ENCODE measurements at places on chromosomes 7 and 10.

DNA sequence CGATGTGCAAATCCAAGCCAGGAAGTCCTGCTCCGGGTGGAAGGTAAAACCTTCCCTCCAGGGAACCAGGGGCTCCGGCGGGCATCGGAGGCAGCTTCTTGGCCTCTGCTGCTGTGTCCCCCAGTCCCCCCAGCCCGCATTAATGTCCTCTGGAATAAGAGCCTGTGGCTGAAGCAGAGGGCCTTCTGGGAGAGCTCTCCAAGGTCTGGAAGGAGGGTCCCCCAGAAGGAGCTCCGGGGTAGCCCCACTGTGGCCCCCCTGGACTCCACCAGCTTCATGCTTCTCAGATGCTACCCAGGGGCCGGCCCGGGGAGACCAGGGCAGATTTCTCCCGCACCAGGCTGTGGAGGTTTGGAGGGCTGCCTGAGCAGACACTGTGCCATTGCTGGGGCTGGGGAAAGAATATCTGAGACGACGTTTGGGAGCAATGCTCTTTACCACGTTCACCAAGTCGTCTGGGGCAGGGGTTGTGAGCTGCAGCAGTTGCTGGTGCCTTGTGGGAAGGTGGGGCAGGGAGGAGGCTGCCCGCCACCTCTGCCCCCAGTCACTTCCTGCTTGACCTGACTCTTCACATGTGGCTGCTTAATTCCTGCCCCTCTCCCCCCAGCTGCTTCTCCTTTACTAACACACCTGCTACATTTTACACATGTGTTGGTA is 8.3 kb downstream of the ZNF853 start:
- DNase-seq: no peak

- DNase-seq: no peak
Observed at GRCh38 chr7:157676456-157677255, 339.9 kb downstream of the DNAJB6 start.

DNA sequence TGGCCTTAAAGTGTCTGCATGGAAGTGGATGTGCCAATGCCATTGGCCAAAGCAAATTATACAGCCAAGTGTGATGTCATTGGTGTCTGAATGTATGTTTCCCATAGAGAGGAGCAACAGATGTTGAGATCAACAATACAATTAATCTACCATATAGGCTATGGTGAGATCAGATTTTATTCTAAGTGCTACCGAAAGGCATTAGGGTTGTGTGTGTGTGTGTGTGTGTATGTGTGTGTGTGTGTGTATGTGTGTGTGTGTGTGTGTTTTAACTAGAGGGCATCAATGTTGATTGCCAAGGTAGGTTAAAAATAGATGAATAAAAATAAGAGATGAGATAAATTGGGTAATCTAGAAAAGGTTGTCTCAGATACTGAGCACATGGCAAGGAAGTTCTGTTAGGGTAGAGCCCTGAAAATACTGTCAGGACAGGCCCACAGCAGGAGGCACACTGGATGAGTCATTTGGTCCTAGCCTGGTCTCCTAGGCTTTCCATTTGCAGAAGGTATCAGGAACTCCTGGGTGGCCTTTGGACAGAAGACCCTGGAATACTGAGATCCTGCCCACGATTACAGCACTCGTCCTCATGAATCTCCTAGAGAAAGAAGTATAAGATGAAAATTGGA is 446.0 kb upstream of the PODXL start:
- no peak for DNase-seq

DNA sequence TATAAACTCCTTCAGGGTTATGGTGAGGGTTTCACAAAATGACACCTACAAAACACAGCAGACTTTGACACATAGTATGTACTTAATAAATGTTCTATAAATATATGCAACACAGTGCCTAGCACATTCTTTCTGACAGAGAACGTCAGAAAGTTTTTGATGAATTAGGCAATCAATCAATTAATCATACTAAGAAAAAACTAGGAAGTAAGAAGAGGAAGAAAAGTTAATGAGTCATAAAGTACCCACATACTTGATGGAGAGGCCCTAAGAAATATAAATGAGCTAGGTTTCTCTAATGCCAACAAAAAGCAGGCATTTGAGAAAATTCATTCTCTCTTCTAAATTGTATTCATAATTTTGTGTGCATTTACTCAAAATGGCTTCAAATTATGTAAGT is 192.7 kb upstream of the VWC2 start:
- DNase-seq: no peak

DNA sequence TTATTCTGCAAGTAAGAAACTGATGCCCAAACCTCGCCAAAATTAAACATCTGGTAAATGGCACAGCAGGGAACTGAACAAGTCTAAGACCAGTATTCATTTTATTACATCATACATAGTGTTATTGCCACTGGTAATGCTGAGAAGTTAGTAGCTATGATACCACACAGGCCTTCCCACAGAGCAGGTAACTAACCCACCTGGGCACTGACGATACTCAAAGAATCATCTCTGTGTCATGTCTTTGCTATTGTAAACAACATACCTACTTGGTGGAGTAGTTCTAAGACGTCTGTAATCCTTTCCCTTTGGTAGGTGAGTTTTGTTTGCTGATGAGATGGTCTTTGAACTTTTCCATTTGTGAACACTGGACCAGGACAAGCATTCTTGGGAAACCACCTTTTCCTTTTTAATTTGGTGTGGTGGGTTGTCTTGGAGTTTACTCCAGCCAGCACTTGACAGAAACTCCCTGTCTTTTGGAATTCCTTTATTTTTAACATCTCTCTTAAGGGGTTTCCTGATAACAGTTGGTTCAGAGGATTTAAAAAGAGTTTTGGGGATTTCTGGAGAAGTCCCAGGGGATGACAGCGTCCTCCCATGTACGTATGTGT is 40.9 kb downstream of the PDSS1 start:
- DNase-seq: no peak

DNA sequence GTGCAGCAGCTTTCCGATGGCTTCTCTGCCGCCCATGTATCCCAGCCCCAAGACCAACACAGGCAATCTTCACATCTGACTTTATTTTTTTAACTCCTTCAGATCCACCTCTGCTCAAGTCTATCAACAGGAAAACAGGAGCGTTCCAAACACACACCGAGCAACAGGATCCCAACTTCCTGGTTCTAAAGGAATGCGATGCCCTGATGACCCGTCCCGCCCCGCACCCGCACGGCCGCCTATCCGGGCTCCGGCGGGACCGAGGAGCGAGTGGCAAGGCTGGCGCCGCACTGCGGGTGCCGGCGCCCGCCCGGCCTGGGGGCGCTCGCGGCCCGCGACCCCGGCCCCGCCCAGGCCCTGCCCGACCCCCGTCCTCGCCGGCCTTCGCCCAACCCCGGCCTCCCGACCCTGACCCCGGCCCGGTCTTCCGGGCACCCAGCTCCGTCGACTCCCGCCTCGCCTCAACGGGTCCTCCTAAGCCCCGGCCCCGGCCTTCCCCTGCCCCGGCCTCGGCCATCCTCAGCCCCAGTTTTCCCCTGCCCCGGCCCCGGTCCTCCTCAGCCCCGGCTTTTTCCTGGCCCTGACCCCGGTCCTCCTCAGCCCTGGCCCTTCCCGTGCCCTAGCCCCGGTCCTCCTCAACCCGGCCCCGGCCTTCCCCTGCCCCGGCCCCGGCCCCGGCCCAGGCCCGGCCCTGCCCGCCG is 730 bp downstream of the LARP4B start:
- peak; percentile 31 for DNase-seq

GRCh38 chr7:1745576-1746490 is 75.8 kb downstream of the ELFN1 start:
- no peak for DNase-seq

DNA sequence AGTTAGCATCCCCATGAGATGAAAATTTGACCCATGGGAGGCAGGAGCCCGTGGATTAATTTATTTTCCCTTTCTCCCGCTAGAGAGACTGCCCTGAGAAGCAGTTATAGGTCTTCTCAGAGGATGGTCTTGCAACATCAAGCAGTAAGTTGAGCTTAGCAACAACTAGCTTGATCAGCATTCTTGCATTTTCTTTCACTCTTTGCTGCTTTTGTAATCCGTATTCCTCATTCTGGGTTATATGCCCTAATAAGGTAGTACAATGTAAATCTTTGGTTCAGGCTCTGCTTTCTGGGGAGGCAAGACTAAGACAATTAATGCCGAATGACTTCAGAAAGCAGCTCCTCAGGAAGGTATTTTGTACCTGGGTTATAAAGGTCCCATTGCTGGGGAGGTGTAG is 146.8 kb downstream of the FZD1 start:
- no peak for DNase-seq

DNA sequence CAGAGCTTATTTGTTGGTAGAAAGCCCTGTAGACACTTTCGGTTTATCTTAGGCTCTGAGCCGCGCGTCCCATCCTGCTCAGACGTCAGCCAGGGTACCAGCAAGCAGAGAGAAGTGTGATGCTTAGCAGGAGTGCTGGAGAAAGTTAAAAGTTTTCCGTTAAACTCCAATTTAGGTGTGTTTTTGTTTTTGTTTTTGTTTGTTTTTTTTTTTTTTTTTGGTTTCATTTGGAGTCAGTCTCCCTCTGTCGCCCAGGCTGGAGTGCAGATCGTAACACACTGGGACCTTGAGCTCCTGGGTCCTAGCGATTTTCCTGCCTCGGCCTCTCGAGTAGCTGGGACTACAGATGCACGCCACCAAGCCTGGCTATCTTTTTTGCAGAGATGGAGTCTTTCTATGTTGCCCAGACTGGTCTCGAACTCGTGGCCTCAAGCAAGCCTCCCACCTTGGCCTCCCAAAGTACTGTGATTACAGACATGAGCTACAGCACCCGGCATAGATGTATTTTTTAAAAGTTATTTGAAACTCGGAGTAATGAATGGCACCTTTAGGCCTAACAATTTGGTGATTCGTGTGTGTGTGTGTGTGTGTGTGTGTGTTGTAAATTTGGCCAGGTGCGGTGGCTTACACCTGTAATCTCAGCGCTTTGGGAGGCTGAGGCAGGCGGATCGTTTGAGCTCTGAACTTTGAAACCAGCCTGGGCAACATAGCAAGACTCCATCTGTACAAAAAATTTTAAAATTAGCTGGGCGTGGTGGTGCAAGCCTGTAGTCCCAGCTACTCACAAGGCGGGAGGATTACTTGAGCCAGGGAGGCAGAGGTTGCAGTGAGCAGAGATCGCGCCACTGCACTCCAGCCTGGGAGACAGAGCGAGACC is 1.3 kb upstream of the HIP1 start:
- peak; percentile 39 for DNase-seq

GRCh38 chr10:29811751-29812427 is 177.1 kb upstream of the SVIL start:
- DNase-seq: peak; percentile 50

- DNase-seq: no peak
Observed at GRCh38 chr10:79105150-79105739, 36.5 kb downstream of the ZMIZ1 start.

- no peak for DNase-seq
Observed at GRCh38 chr7:39624935-39625694, 1.7 kb downstream of the RALA start.

GRCh38 chr7:2517678-2518507 is 1.7 kb upstream of the LFNG start:
- DNase-seq: no peak

- DNase-seq: no peak
Observed at GRCh38 chr10:113067501-113067900, 117.5 kb downstream of the TCF7L2 start.

- no peak for DNase-seq
Observed at GRCh38 chr7:97269741-97270140, 152.2 kb downstream of the SDHAF3 start.

DNA sequence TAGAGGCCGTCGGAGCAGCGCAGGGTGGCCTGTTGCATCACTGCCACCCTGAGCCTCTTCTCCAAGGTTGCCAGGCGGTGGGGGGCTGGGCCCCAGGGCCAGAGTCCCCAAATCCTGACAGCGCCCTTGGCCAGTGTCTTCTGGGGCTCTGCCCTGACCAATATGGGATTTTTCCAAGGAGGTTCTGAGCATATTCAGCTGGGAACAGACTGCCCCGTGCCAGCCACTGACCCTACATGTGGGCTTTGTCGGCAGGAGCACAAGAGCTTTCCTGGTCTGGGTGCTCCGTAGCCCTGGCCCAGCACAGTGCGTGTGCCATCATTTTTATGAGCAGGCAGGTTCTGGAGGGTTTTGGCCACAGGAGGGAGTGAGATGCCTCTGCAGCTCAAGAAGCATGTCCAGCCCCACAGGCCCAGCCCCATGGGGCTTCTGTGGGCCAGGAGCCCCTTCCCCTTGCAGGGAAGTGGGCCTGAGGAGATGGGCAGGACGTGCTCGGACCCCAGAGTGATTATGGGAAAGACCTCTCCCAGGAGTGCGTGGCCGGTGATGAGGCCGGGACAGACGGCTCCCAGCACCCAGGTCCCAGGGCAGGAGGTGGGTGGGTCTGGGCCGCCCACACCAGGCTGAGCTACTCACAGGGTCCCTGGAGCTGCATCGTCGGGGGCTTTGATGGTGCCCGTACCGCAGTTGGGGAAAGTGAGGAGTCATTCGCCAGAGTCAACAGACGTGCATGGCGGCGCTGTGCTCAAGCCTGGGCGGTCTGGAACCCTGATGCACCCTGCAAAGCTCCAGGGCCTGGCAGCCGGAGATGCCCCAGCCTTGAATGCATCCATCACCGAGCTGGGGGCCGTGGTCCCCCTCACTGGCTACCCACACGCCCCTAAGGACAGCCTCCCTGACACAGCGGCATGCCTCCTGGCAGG is 66.6 kb downstream of the PWWP2B start:
- no peak for DNase-seq

GRCh38 chr10:111246814-111247452 is 170.1 kb downstream of the ADRA2A start:
- DNase-seq: no peak

DNA sequence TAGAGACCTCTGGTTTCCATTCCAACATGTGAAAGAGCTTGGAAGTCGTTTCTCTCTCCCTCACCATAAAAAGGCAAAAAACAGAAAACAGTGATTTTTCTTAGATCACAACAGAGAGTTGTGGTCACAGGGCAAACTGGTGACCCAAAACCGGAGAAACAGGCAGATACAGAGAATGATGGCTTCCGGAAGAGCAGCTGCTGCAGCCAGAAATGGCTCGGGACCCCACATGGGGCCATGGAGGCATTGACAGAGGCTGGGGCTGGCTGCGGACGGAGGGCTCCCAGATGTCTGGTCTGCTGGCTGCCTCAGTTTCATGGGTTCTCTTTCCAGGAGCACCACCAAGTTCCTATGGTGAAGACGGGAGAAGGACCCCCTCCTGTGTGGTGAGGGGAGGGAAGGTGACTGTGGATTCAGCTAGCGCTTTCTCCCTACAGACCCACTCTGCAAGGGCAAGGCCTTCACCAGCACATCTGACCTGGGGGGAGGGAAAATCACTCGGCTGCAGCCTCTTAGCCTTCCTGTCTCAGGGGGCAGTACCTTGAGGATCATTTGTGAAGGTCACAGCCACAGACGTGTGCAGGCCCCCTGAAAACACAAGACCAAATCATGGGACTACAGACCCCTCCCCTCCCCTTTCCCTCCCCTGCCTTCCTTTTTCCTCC is 81.4 kb downstream of the WDR37 start:
- no peak for DNase-seq

- no peak for DNase-seq
Observed at GRCh38 chr7:81333004-81333403, 414.2 kb upstream of the SEMA3C start.
